ENCODE measurements at places on chromosomes 16 and 17. TPM values are rescaled to one million over a fixed set of nuclear protein-coding genes. Genes with fewer than 3 reads are reported as not detected.

DNA sequence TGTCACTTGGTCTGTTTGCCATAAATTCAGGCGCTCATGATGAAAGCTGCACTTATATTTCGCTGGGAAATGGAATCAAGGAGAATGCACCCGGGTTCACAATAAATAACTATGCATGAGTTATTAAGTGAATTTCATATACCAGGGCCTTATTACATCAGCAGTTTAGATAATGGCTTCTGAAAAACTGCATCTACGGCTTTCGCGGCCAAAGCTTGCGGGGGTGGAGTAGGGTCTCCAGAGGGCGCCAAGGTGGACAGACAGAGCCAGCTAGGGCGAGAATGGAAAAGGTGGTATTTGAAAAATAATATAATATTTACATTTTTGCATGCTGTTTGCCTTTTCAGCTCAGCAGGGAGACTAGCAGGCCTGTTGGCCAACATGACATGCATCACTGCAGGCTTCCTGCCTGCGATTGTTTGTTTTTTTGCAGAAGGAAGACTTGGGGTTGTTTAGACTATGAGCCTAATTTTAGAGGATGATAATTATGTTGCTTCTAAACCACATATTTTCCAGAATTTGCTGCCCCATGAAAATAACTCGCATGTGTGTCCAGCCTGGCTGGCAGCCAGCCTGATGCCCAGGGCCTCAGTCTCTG, 173.8 kb upstream of the IRX3 start:
- DNase-seq = no peak

DNA sequence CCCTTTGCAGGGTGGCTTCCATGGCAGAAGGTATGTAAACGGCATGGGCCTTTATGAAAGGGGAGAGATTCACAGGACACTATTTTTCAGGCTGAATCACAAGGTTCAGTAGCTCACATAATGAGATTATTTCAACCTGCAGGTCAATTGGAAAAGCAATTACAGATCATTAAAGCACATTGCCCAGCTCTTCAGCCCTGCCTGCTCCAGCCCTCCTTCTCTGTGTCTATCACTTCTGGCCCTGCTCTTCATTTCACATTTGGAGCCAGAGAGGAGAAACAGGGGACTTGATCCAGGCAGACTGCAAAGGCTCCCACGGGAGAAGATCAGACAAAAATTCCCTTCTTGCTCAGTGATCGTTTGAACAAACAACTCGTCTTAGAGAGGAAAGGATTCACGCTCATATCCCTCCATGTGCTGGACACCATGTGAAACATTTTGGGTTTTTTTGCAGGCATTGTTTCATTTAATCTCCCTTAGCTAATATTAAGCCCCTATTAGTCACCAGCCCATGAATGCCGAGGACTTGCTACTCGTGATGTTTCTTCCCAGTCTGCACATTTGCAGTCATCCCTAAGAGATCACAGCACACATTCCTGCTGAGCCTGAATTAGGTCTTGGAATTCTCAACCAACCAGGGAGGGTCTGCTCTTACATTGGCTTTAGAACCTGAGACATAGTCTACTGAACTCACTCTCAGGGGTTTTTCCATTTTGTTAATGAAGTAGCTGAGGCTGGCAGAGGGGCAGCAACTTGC, 443.9 kb upstream of the CCL2 start:
- no peak for DNase-seq

DNA sequence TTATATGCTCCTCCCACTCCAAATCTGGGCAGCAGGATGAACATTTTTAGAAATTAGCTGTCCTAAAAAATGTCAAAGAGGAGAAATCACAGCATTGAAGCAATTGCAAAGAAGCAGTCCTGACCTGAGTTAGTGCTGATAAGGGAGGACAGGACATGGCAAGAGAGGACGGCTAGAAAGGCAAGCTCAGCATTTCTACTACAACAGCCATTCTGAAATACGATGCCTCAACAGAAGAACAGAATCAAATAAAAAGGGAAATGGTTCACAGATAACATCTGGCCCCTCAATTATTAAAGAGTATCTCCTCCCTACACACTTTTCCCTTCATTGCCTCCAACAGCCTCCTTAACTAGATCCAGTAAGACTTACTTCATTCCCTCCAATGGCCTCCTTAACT, 18.3 kb downstream of the VPS53 start:
- DNase-seq = no peak

DNA sequence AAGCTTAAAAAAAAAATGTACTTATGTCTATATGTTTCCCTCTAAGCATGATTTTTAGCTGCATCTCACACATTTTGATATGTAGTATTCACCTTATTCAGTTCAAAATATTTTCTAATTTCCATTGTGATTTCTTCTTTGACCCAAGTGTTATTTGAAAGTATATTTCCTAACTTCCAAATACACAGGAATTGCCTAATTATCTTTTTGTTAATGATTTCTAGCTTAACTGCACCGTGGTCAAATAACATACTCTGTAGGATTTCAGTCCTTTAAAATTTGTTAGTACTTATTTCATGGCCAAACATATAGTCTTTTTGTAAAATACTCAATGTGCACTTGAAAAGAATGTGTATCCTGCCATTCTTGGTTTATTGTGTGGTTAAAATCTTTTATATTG, 11.3 kb downstream of the TMEM220 start:
- DNase-seq = no peak

Gene IGSF6
- 2.7 TPM for total RNA-seq

- DNase-seq = peak; percentile 61
Measured at GRCh38 chr16:58495521-58496331, 4.2 kb upstream of the NDRG4 start.

GRCh38 chr16:27238016-27238587, 30.5 kb downstream of the NSMCE1 start:
- DNase-seq = no peak

DNA sequence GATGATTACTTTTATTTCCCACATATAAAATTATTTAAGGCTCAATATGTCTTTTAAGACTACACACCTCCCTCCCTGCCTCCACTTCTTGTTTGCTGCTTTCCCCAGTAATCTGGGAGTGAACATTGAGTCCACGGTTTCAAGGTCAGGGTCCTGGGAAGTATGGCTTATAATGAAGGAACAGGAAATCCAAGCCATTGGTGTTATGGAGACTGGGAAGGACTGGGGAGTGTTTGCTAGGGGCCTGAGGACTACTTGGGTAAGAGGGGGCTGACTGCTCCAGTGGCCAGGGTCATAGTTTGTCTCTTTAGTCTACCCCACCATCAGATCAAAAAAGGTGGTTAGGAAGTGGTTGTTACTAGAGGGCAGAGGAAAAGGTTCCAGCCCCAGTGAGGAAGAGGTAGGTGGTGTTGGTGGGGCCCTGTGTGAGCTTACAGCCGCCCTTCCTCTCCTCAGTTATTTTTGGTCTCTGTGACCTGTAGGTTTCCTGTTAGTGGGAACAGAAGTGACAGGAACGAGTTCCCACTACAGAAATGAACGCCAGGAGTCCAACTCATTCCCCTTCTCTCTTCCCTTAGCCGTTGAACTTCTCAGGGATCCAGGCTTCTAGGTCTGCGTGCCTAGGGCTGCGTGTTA, 742 bp upstream of the SLC16A13 start:
- DNase-seq = no peak

DNA sequence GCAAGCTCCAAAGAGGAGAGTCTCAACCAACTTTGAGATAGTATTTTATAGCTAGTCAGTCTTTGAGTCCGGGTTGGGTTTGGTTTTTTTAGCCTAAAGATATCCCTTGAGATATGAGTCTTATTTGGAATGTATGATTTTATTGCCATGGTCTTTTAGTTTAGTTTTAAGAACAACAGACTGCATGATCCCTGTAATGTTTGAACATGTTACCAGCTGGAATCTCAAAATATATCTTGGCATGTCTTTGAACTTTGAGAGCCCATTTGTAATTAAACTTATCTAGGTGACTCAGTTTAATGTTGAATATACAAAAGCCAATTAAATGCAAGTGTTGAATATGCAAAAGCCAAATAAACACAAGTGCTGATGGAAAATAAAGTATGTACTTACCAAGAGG, 100.6 kb downstream of the TANGO6 start:
- DNase-seq = no peak

Gene CDH8
- 73.1 TPM for total RNA-seq

DNA sequence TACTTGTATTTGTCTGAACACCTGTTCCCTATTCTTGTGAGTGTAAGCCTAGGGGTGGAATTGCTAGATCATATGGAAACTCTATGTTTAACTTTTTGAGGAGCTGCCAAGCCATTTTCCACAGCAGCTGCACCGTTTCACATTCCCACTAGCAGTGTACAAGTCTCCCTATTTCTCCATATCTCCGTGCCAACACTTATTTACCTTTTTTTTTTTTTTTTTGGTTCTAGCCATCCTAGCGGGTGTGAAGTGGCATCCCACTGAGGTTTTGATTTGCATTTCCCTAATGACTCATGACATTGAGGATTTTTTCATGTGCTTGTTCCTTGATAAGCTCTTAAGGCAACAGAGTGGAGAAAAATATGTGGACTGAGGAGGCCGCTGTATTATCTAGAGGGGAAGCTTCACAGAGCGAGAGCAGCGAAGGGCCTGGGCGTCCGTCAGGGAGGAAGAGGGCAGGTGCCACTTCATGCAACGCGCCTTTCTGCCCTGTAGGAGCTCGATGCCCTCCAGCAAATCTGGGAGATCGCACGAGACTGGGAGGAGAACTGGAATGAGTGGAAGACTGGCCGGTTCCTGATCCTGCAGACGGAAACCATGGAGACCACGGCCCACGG, 50.0 kb downstream of the DNAH2 start:
- no peak for DNase-seq

GRCh38 chr17:49832840-49833599, 14.8 kb downstream of the TAC4 start:
- DNase-seq = no peak

Gene ITGB4
- 114 TPM for total RNA-seq

Gene TNK1
- 2.9 TPM for total RNA-seq

- DNase-seq = no peak
Measured at GRCh38 chr17:36614933-36615332, 13.6 kb downstream of the MRM1 start.

Gene MILR1
- 6.1 TPM for total RNA-seq

- DNase-seq = no peak
Measured at GRCh38 chr16:880471-881171, 80.1 kb upstream of the GNG13 start.

All from dorsolateral prefrontal cortex (tissue), 122 donors.